ENCODE measurements at places on chromosomes 5 and 9.

GRCh38 chr9:135242049-135242396 lies 154.6 kb downstream of the OLFM1 start:
- no peak for DNase-seq

DNA sequence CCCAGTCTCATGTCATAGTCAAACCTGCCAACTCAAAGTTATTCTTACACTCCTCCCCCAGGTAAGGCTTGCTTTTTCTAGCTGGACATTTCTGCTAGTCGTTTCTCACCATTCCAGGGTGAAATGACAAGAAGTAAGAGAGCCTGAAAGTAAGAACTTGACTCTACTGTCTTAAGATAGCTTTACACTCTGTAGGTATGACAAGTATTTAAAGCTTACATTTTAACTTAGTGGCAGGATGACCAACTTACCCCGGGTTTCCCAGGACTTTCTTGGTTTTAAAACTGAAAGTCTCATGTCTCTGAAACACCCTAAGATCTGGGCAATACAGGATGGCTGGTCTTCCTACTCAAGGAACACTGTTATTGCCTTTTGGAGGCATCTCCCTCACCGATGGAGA lies 67.5 kb upstream of the PIK3R1 start:
- no peak for DNase-seq

- DNase-seq: peak; percentile 90
Measured at GRCh38 chr5:76807296-76807695, 11.5 kb upstream of the F2RL1 start.

- DNase-seq: no peak
Measured at GRCh38 chr5:54484219-54484894, 28.9 kb downstream of the HSPB3 start.

Data from ELR (cell line).